Endodermal cell (in vitro differentiated cells): ENCODE measurements at places on chromosomes 16 and 17.
A peak's percentile ranks its signal among the peaks of the same experiment; 100 is the strongest.

DNA sequence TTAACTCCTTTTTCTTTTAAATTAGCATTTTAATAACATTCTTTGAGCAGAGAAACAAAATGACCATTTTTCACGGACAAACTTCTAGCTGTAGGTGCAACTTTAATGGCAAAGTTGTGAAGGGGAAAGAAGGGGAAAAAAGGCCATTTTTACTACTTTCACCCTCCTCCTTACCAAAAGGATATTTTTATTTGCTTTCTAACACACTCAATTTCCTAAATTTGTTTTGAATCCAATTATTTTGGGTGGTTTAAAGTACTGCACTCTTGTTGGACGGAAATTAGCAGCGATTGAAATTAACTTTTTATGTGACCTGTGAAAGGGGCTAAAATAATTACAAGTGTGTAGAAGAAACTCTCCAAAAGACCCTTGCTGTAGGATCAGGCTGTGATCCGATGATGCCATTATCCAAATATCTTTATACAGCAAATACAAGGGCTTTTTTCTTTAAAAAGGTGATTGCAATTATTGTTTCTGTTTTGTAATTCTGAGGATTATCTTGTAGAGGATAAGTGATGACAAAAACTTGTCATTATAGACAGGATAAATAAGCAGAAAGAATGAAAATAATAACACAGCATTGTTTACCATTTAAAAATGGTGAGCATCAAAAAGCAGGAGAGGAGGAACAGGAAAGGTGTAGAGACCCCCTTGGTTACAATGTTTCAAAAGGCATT lies 42.4 kb downstream of the SNX11 start:
- DNase-seq = no peak

- peak; percentile 80 for DNase-seq
These were observed 6.8 kb downstream of the ERAL1 start for GRCh38 chr17:28861393-28862203.

- DNase-seq = peak; percentile 85
These were observed 6.6 kb downstream of the IGF2BP1 start for GRCh38 chr17:49003557-49004511.

DNA sequence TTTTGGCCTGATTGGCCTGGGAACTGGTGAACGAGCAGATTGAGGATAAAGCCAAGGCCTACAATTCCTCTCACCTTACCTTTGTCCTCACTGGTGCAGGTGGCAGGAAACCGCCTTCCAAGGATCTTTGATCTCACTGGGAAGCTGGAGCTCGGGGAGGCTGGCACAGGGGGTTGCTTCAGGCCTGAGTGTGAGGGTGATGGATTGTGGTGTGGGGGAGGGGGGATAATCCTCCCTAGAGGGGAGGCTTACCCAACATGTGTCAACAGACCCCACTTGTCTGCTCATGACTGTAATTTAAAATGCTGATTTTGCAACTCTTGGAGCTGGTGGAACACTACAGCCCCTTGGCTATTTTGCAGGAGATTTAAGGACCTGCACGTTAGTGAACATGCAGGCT lies 4.5 kb upstream of the RMI2 start:
- DNase-seq = peak; percentile 70
